Activated CD4-positive, alpha-beta T cell treated with anti-CD3 and anti-CD28 coated beads, Interleukin-2, Interleukin-4, amounts not matched to agents 100 ng/mL and 50 ng/mL, durations not matched to agents 16 hours and 8 hours (primary cell): ENCODE measurements at places on chromosomes 3 and 15.

GRCh38 chr3:86895202-86895601 lies 95.7 kb downstream of the VGLL3 start:
- no peak for DNase-seq

DNA sequence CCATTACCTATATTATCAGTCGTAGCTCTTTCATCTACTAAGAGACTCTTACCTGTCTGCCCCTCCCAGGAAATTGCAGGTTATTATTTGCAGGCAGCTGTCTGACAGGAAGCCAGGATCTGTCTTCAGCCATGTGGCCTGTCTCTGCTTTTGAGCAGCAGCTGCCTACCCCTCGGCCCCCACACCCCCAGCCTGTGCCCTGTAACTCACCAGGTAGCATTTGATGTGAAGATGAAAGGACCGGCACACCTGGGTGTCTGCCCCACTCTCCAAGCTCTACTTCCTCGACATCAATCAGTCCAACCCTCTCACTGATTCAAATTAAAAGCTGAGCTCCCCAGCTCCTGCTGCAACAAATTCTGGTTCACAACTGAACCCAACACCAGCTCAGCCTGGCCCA lies 197.2 kb upstream of the CTNNB1 start:
- no peak for DNase-seq

DNA sequence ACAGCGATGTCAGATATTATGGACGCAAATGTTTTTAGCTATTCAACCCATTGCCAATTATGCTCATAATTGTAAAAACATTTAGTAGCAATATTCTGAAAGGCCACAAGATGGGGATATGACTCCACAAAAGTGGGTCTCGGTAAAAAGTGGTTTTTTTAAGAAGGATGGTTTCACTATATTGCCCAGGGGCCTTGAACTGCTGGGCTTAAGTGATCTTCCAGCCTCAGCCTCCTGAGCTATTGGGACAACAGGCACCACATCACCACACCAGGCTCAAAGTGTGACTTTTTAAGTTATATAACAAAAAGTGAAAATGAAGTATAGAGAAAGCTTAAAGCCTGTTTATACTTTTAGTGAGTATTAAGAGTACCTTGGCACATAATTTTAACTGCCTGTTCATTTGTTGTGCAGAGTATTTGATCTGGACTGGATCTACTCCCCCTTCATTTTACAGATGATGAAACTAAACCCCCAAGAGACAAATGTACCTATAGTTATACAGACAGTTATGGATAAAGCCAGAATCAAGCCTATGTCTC lies 9.4 kb downstream of the NAA50 start:
- peak; percentile 61 for DNase-seq

- DNase-seq, result no peak
Observed at GRCh38 chr15:74386496-74387140, 19.2 kb upstream of the CYP11A1 start.

DNA sequence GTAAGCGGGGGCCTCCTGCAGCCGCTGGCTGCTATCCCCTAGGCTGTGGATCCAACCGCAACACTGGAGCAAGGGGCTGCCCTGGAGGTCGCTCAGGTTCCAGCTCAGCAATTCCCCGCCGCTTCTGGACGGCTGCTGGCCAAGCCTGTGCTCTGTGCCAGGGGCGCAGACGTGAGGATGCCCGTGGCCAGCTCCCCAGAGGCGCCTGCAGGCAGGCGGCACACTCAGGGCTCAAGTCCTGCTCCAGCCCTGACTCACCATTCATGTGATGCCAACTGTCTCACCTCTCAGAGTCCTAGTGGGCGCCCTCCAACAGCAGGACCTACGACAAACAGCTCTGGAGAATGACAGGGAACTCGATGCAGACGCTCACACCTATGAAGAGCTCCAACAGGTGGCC lies 31.6 kb downstream of the KLHL25 start:
- DNase-seq, result no peak

- peak; percentile 15 for DNase-seq
Observed at GRCh38 chr3:46065294-46065705, 38.0 kb upstream of the XCR1 start.

GRCh38 chr15:60932051-60932915 lies 296.8 kb downstream of the RORA start:
- peak; percentile 85 for DNase-seq

- no peak for DNase-seq
Observed at GRCh38 chr3:43810797-43811196, 120.1 kb downstream of the ABHD5 start.

DNA sequence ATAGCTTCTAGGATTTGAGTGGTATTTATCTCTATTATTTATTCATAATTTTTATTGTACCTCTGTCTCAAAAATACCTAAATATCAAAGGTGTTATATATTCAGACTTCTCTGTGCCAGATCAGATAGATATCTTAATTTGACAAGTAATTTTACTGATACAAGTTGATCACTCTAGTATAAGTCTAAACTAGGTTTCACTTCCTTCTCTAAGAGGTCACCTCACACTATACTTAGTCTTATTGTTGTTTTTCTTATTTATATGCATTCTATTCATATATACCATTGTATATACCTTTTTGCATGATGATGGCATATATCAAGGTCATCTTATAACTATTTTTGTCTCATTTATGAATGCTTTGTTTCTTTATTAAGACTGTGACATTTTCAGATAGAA lies 26.4 kb upstream of the HGD start:
- DNase-seq, result no peak

DNA sequence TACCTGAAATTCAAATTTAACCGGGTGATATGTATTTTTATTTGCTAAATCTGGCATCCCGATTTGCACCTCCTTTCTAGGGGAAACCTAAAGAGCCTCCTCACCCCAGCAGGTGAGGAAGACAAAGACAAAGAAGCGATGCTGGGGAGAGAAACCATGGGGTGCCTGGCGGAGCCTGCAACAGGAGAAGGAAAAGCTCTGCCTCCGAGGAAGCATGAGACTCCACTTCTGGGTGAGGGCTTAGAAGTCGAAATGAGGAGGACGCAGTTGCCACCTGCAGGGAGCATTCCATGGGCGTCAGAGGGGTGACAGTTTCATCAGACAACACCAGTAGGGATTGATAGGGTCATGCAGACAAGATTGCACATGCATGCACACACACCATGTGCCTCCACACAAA lies 30.5 kb upstream of the LYZL4 start:
- no peak for DNase-seq

DNA sequence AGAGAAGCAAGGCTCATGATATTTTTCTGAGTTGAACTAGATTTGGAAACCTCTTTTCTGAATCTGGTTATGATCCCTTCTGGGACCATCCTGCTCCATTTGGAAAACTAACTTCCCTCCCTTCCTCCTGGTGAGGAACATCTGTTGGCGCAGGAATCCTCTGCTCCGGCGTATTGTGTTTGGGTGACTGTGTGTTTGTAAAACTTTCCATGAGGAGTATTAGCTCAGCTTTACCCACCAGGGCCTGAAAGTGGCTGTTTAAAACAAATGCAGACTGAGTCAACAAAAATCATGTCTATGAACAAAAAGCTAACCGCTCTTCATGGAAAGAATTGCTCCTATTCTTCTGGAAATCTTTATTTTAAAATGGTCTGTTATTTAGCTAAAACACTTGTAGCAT lies 17.7 kb downstream of the STARD9 start:
- no peak for DNase-seq

DNA sequence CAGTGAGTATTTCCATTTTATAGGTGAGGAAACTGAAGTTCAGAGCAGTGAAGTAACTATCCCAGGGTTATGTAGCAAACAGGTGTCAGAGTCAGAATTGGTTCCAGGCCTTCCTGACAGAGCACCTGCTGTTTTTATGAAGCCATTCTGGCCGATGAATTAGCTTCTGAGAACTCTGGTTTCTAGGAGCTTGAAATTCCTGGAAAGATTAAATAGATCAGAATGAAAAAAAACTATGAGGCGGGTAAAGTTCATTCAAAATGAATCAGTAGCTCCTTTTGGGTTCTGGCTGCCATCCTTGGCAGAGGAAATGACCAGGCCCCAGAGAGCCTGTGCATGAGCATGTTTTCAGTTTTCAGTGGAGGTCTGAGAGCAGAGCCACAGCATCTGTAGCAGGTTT lies 59.3 kb upstream of the CFAP161 start:
- DNase-seq, result no peak

GRCh38 chr15:85443593-85444087 lies 63.2 kb downstream of the AKAP13 start:
- DNase-seq, result peak; percentile 52

DNA sequence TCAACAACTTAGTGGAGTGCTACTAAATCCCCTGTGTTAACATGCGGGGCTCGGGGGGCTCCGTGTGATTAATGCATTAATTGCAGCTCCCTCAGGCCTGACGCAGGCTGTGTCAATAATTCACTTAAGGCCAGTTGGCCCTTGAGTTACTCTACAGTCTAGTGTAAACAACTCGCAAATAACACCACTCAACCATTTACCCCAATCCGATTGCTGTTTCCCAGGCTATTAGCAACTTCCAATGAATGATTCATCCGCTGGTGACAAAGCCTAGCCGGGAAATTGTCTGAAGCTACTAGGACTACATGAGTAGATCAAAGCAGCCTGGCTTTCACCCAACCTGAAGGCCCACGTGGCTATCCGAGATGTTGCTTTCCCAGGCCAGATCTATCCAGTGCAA lies 121.3 kb upstream of the SOX14 start:
- DNase-seq, result no peak

- DNase-seq, result no peak
Observed at GRCh38 chr15:31125061-31125460, 23.5 kb upstream of the TRPM1 start.

- no peak for DNase-seq
Observed at GRCh38 chr3:187735837-187736236, 9.4 kb downstream of the BCL6 start.

DNA sequence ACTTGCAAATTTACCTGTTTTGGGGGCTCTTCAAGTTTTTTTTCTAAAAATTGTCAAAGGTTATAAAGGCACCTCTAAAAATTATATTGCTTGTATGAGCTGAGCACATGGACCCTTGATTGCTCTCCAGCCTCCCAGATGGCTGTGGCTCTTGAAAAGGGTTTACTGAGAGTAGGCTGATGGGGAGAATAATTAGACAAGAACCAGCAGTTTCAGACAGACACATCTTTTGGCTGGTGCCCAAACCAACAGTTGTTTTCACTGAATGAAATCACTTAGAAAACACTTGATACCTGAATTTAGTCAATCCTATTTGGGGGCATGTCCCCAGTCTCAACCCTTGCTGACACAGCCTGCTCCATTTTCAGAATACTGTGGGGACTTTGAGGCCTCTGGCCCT lies 217.6 kb downstream of the KBTBD8 start:
- no peak for DNase-seq

DNA sequence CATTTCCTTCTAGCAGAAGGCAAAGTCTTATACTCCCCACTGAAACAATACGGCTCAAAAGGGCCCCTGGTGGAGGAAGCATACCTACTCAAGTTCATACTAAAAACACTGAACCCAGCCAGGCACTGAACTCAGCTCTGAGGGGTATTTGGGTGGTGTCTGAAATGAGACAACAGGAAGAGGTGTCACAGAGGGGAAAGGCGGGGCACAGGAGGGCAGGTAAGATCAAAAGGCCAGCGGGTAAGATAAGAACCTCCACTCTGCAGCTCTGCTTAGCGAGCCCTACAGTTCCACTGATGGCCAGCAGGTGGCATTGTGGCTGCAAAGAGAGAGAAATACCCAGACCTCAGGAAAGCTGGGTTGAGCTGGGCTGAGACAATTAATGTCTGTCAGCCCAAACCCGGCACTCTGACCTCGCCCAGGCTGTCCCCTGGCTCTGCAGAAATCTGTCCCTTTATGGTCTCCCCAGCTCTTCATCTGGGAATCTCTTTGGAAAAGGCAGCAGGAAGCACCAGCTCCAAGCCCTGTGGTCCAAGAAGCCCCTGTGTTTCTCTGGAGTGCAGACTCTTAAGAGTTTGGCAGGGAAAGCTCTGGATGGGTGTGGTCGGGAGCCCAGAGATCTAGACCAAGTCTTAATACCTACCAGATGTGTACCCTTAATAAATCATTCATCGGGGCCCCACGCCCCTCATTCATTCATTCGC lies 8.4 kb downstream of the MFGE8 start:
- peak; percentile 90 for DNase-seq

DNA sequence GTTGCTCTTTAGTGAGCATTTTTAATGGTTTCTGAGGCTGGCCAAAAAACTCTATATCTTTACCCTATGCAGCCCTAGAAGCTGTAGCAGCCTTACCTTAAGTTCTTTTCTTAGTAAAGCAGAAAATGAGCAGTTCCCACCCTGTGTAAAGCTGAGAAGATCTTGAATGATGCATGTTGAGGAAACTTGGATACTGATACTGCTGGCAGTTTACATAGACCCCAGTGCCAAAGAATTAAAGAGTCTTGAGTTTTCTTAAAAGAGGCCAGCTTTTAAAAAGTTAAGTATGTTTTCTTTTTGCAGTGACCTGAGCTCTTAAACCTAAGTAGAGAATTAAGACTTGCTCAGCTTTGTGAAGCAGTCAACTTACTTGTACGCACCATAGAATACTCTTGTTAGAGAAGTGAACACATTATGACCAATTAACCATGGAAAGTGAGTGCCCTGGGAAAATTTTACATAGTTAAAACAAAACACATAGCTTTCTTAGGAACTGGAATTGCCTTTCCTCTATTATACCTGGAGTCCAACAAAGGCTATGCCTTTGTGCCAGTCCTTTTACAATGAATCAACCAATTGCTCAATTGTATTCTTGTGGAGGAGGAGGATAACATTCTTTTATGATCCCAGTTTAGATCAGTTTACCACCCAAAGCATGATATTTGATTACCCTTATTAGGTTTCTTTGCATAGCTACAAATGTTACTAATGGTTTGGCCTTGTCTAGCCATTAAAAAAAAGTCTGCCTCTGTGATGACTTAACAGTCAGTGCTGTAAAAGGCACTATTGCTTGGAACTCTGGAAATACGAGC lies 28.4 kb downstream of the PLS1 start:
- DNase-seq, result no peak

GRCh38 chr3:41328926-41329325 lies 129.6 kb downstream of the CTNNB1 start:
- DNase-seq, result no peak

DNA sequence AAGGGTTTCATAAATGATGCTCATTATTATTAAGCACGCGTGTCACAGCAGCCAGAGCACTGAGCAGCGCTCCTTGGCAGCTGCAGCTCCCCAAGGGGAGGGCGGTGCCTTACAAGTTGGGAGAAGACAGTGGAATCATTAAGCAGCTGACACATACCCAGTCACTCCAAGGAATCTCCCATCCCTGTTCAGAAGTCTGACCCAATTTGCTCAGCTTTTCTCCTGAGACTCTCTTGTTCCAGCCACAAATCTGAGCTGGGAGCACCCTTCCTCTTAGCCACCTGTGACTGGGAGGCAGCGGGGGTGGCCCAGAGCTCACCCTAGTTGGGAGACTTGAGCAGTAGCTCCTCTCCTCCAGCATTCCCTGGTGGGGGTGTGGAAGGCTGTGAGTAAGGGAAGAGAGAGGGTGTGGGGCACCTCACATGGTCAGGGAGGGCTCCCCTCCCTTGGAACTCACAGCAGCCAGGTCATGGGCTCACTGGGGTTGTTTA lies 64.3 kb downstream of the DUT start:
- no peak for DNase-seq

- no peak for DNase-seq
Observed at GRCh38 chr15:101445562-101446517, 43.7 kb downstream of the PCSK6 start.
